ENCODE measurements at places on chromosomes 5 and 9.
A peak's percentile ranks its signal among the peaks of the same experiment; 100 is the strongest.

GRCh38 chr9:129497813-129498450 lies 123.0 kb downstream of the C9orf50 start:
- no peak for DNase-seq

DNA sequence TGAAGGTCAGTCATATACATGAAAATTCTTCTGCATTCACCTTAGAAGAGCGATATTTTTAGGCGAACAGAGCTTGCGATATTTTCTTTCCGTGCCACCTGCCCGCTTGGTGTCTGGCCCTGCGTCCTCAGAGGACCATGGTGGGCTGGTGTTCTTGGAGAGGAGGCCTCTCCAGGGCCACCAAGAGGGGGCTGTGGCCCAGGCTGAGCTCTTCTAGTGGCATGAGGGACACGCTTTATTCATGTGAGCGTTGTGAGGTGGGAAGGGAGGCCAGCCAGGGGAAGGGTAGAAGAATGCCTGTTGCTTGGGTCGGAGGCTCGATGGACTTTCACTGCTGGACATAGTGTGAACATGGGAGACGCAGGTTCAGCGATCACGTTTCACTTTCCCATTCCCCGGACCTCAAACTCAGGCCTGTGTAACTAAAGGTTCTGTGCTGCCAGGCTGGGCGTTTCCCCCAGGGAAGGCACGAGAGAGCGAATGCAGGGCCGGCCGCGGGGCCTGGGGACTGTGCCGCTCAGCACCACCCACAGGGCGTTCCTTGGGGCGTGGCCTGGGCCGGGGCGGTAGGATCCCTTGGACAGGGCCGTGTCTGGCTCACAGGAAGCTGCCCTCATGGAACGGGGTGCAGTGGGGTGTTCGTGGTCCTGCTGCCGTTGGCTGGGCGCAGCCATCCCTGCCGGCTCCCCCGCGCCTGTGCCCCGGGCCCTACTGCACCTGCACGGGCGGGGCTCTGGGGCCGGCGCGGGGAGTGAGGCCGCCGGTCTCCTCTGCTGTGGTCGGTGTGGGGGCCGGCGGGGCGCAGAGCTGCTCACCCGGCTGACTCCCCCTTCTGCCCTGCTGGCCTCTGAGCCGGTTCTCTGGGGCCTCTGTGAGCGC lies 40.7 kb upstream of the CLPTM1L start:
- DNase-seq, result peak; percentile 62

DNA sequence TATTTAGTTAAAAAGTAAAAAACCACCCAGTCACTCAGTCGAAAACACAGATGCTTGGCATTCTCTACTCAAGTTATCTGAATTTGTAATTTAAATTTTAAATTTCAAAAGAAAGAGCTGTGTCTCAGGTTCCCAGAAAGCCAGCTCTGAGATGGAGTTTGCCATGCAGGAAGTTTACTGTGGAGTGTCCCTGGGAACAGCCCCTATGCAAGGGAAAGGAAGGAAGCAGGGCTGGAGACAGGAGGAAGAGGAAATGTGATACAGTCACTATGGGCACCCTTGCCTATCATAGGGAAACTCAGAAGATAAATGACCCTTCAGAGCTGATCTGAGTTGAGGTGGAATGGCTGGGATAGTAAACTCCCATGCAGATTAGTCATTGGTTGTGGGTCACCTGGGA lies 408.8 kb upstream of the ACTBL2 start:
- DNase-seq, result no peak

DNA sequence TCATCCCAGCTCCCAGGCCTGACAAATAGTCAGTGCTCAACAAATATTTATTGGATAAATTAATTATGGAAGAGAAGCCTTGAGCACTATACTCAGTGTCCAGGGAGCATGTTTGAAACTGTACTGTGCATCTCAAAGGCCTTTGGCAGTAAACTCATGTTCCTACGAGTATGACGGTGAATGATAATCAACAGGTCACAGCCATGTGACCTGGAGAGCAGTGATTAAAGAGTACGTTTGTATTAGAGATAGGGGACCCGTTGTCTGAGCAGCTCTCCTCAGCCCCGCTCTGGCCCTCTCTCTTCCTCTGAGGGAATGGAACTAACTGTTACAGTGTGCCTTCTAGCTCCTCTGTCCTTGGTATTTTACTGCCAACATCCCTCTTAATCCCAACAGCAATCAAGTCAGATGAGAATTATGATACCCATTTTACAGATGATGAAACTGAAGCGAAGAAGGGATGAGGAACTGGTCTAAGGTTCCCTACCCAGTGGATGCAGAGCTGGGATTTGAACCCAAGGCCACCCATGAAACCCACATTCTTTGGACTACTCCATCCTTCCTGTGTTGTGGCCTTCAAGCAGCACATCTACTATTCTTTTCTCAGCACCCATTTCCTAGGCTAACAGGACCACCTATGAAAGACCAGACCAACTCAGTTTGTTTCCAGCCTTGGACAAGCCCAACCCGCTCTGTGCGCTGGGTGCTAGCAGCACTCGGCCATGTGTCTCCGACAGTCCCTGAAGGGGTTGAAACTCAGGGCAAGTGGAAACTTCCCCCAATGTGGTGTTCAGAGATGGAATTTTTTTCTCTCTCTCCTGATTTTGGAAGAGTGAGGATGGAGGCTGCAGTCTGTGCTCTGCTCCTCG lies 34.9 kb downstream of the SPRY4 start:
- no peak for DNase-seq

DNA sequence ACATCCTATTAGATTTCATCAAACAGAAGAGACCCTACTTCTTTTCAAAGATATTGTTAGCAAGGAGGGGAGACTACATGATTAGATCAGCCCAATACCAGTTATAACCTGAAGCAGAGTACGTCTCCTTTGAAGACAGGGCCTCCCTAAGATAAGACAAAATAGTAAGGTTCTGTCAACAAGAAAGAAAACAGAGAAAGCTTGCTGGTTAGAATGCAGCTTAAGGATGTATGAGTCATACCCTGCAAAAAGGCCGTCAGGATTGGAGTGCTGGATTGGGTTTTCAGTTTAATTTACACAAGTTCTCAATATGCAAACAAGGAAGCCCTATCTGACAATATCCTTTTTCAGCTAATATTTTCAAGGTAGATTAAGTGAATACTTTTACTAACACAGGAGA lies 1581.2 kb upstream of the WWC1 start:
- DNase-seq, result no peak

GRCh38 chr9:99239341-99240060 lies 17.4 kb downstream of the SEC61B start:
- DNase-seq, result no peak

DNA sequence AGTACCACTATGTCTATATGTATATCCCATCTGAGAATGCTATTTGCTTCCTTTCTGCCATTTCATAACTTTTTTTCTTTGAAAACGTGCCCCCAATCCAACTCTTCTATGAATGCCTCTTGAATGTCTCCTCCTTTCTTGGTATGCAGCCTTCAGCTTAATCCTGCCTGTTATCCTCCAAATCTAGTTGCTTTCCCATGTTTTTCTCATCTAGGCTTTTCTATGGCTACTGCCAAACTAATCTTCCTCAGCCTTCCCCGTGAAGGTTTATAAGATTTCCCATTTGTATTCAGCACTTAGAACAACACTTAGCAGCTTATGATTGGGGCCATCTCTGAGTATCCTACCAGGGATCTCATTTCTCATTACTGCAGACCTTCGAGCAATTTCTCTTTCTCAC lies 2.5 kb downstream of the TGFBR1 start:
- no peak for DNase-seq

DNA sequence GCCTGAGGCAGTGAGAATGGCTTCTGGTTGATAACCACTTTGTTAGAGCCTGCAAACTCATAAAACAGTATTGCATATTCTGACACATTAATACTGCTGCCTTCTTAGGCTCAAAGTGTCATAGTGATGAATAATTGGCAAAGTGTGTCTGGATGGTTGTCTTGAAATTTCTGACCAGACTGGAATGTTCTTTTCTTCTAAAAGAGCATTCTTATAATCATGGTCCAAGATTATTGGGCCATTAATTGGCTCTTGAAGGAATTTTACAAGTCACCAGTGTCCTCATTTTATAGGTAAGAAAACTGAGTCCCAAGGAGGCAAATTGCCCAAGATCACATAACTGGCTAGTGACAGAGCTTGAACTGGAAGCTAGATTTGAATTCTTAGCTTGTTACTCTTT lies 111.7 kb downstream of the PCSK1 start:
- DNase-seq, result no peak

DNA sequence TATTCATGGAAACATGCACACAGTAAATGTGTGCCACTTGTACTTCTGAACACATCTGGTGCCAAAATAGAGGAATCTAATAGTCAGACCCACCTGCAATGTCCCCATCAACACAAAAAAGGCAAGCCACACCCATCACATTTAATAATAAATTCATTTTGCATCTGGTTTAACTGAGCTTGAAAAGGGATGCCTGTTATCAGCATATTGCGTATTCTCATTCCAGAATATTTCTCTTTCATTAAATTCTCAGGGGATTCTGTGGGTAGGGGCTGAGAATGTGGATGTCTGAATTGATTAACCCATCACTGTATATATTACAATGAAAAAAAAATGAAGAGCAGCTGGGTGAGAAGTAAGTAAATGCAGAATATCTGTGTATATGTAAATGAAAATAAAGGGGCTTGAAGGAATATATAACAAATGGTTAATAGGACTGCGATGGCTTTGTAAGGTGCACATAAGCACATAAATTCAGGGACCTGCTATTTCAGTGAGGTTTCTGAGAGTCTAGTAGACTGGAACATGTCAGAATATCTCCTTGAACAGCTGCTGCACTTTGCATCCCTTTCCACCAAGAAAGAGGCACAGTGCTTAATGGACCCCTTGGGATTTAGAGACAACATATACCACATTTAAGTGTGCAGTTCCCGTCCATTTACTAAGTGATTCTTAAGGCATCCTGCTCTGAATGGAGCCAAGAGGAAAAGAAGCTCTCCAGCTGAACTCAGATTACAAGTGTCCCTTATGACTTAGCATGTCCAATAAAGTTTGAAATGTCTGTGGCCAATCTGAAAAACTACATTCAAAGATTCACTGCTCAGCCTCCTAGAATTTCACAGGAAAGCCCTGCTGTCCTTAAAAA lies 104.1 kb upstream of the NIPBL start:
- DNase-seq, result no peak

GRCh38 chr9:134175291-134175807 lies 11.0 kb upstream of the RNU6ATAC start:
- no peak for DNase-seq

DNA sequence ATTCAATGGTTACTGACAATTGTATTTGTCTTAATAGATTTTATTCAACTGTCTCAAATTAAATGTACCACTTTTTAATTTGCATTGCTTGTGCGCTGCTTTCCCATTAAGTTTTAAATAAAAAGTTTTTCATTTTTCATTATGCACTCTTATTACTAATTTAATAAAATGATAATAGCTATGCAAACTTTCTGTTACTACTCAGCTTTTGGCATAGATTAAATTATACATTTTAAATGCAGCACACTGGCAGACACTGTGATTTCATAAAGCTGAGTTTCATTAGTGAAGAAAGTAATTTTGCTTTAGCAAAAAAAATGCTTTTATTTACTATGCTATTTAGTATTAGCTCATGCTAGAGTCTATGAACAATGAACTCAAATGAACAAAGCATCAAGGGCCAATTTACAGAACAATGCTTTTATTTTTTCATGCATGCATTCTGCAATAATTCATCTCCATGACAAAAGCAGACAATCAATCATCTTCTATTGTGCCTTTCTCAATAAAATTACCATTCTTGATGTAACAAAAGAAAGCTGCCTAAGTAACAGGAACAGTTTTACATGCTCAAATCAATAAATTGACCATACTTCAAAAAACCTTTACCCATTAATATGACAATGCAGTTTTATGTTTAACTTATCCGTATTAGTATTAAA lies 595.2 kb upstream of the ARRDC3 start:
- no peak for DNase-seq

DNA sequence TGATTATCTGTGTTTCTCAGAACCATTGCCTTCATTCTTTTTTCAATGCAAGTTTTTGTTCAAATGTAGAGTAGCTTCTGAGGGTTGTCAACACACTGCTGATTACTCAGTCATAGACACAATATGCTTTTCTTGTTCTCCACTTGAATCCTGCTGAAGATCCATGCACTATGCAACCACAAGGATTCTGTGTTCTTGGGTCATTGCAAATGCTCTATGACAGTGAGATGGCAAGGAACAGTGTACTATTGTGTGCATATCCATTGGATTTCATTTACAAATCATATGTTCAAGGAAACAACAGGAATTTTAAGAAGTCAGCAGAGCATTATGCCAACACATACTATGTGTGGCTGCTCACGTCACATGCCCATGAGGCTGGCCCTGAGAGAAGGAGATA lies 1590.2 kb downstream of the EFNA5 start:
- DNase-seq, result no peak

- no peak for DNase-seq
Observed at GRCh38 chr9:86764221-86764624, 183.1 kb downstream of the GAS1 start.

DNA sequence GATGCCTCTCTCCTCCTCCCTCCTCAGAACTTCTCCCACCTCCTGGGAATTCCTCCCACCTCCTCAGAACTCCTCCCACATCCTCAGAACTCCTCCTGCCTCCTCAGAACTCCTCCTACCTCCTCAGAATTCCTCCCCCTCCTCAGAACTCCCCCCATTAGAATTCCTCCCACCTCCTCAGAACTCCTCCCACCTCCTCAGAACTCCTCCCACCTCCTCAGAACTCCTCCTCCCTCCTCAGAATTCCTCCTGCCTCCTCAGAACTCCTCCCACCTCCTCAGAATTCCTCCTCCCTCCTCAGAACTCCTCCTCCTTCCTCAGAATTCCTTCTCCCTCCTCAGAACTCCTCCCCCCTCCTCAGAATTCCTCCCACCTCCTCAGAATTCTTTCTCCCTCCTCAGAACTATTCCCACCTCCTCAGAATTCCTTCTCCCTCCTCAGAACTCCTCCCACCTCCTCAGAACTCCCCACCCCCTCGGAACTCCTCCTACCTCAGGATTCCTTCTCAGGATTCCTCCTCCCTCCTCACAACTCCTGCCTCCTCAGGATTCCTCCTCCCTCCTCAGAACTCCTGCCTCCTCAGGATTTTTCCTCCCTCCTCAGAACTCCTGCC lies 23.9 kb downstream of the SLC46A2 start:
- DNase-seq, result no peak

DNA sequence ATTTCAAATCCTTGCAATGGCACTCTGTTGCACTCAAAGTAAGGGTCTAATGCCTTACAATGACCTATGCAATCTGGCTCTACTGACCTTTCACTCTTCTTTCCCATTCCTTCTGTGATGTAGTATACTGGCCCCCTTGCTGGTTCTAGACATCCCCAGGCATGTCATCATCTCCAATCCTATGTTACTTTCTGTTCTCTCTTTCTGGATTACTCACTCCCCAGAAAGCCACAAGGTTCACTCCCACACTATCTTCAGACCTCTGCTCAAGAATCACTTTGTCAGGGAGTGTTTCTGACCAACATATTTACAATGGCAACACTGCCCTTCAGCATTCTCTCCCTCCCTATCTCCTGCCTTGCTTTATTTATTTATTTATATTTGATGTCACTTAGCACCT lies 802.2 kb upstream of the WWC1 start:
- no peak for DNase-seq

DNA sequence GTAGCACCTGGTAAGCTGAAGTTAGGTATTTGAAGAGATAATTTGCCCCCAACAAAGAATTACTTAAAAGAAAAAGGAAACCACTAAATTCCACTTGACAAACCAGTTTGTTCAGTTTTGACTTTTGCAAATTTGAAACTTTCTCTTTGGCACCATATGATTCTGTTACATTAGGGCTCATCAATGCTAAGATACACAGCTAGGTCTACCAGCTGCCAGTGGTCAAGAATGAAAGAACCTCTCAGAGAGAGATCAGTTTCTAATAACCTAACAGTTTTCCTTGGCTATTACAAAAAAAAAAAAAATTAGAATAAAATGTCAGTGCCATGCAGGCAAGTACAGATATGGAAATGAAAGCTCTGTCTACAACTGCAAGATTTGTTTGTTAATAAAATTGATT lies 92.3 kb downstream of the CAAP1 start:
- DNase-seq, result no peak
